Left ventricle myocardium inferior (tissue), 1 donor: ENCODE measurements at places on chromosomes 13 and 19. TPM values are rescaled to one million over a fixed set of nuclear protein-coding genes. Genes with fewer than 3 reads are reported as not detected.

The TTC9B gene
- not detected for total RNA-seq

The RNF113B gene
- not detected for total RNA-seq

The TTYH1 gene
- 1.9 TPM for total RNA-seq

DNA sequence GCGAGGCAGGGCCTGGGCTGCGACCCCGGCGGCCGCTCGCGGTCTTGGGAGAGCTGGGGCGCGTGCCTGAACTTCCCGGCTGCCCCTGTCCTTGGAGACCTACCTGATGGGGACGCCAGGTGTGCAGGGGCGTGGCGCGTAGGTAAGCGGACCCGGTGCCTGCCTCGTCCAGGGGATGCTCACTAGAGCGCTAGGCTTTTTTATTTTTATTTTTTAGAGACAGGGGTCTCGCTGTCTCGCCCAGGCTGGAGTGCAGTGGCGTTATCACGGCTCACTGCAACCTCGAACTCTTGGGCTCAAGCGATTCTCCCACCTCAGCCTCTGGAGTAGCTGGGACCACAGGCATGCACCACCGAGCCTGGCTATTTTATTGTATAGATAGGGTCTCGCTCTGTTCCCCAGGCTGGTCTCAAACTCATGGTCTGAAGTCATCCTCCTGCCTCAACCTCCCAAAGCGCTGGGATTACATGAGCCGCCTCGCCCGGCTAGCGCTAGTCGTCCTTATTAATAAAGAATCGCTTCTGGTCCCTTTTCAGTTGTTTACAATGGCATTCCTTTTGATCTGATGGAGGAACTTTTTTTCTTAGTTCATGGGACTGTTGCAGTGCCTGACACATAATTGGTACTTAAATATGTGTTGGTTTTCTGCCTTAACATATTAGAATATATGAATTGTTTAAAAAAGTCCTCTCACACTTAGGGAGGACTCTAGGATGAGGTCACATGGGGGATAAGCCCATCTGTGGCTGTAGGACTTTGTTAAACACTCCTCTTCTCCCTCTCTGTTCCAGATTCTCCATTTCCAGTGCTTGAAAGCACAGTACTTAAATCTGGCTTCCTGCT, 812 bp downstream of the DPY19L3 start:
- peaks cover 27% of the 10 kb centered on the region for H3K4me1 ChIP-seq
- H3K4me3 ChIP-seq = peak overlapping the region; percentile 96
- no peaks in the 10 kb centered on the region for H3K27me3 ChIP-seq

DNA sequence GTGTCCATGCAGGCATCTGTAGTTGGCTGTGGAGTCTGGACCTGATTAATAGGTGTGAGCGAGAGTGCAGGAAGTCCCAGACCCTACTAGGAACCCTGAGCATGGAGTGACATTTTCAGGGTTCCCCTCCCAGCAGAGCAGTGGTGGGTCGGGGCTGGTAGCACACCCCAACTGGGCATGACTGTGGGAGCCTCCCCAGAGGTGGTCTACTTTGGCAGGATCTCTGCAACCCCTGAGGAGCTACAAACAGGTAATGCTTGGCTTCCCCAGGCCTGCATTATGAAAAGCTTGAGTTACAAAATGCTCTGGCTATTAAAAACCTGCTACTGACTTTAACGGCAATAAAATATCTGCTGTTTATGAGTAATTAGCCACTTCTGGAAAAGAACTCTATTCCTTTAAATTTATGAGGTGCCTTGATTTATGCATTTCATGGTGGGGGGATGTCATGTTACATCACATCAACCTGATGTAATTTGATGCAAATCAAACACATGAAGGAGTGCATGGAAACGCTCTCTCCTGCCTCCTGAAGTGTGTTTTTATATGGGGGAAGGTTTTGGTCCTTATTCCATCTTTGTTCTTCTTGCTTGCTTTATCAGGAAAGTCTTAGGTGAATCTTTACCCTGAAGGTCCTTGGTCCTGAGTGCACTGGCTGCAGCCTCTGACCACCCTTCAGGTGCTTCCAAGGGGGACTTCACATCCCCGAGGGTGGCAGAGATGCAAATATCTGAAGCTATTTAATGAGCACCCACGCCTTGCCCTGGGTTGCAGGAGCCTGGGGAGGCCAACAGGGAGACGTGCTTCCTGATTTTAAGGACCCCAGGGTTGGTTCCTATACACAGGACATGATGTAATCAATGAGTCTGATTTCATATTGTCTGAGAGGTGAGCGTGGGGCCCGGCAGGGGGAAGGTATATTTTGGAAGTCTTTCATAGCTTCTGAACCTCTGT, 54.0 kb downstream of the ZNF536 start:
- no peak overlapping the region for H3K4me3 ChIP-seq
- peaks cover 5% of the 10 kb centered on the region for H3K27me3 ChIP-seq
- no peak for DNase-seq
- H3K36me3 ChIP-seq = no peaks in the 10 kb centered on the region
- peaks cover 12% of the 10 kb centered on the region for H3K4me1 ChIP-seq

DNA sequence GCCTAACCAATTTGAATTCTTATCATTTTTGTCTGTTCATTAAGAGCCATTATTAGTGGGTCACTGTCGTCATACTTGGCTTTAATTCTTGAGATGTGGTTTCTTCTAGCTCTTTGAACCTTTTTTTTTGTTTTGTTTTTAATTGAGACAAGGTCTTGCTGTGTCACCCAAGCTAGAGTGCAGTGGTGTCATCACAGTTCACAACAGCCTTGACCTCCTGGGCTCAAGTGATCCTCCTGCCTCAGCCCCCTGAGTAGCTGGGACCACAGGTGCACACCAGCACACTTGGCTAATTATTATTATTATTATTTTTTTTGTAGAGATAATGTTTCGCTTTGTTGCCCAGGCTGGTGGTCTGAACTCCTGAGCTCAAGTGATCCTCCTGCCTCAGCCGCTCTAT, 25.8 kb upstream of the LDLR start:
- H3K27me3 ChIP-seq = no peaks in the 10 kb centered on the region
- no peak overlapping the region for H3K4me3 ChIP-seq
- no peaks in the 10 kb centered on the region for H3K4me1 ChIP-seq
- no peak overlapping the region for H3K27ac ChIP-seq
- H3K36me3 ChIP-seq = peaks cover 54% of the 10 kb centered on the region

- no peak for DNase-seq
- H3K4me1 ChIP-seq = peaks cover 38% of the 10 kb centered on the region
- H3K4me3 ChIP-seq = no peak overlapping the region
- H3K27ac ChIP-seq = no peak overlapping the region
Observed at GRCh38 chr13:50011461-50011860, 3.8 kb upstream of the KCNRG start.

DNA sequence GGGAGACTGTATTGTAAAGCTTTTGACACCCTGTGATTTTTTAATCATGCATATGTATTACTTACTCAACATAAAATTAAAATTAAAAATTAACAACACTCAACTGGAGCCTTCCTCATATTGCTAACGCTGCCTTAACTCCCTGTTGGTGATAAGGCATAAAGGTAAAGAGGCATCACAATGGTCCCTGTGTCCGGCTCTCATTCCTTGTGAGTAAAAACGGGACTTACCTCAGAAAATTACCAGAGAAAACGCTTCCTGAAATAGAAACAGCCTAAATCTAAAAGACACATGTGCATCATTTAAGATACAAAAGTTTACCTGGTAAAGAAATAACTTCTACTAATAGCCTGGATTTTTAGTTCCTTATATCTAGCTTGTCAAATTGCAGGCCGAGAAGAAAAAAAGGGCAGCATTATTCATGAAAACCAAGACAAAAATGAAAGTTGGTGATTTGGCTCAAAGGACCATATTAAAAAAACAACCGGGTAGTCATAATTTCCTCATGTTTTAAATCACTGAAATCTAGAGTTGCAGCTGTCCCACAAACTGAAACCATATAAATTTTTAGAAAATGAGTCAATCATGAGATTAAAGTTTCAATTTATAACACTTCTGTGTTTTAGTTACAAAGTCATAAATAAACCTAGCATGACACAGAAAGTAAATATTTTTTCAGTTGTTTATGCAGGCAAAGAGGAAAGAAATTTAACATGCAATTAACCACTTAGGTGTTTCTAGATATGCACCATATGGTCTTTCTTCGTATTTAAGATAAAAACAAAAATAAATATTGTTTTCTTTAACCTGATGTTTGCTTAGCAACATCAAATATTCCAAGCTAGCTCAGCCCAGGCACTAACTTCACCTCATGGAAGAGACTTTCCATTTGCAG, 94.7 kb downstream of the MIPEP start:
- H3K36me3 ChIP-seq = peaks cover 19% of the 10 kb centered on the region
- H3K27me3 ChIP-seq = no peaks in the 10 kb centered on the region
- peaks cover 31% of the 10 kb centered on the region for H3K4me1 ChIP-seq
- DNase-seq = no peak
- H3K27ac ChIP-seq = peak overlapping the region; percentile 37

The CYP4F8 gene
- not detected for total RNA-seq

DNA sequence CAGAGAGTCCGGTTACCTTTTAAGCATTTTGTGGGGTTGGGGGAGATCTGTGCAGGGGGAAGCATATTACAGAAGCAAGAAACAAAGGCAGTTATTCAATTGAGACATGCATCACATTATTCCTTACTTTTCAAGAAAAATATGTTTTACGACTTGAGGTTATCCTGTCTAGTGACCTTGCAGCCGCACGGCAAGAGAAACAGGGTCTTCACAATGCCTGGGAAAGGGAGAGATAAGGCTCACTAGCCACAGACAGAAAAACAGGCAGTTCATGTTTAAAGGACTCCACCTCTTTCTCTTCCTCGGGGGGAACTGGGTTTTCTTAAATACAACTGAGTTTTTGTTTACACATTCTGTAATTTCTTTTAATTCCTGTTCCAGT, 536 bp upstream of the NCR1 start:
- H3K4me3 ChIP-seq = no peak overlapping the region
- DNase-seq = no peak
- H3K4me1 ChIP-seq = no peaks in the 10 kb centered on the region
- H3K27me3 ChIP-seq = peaks cover 53% of the 10 kb centered on the region

- no peak overlapping the region for H3K4me3 ChIP-seq
- no peaks in the 10 kb centered on the region for H3K36me3 ChIP-seq
- DNase-seq = no peak
- H3K4me1 ChIP-seq = no peaks in the 10 kb centered on the region
- H3K27me3 ChIP-seq = no peaks in the 10 kb centered on the region
Observed at GRCh38 chr13:74883834-74884233, 598.1 kb downstream of the TBC1D4 start.

The TMEM59L gene
- 1.5 TPM for total RNA-seq
